ENCODE measurements at places on chromosomes 6 and 20. TPM values are rescaled to one million over a fixed set of nuclear protein-coding genes. Genes with fewer than 3 reads are reported as not detected.
A peak's percentile ranks its signal among the peaks of the same experiment; 100 is the strongest.

DNA sequence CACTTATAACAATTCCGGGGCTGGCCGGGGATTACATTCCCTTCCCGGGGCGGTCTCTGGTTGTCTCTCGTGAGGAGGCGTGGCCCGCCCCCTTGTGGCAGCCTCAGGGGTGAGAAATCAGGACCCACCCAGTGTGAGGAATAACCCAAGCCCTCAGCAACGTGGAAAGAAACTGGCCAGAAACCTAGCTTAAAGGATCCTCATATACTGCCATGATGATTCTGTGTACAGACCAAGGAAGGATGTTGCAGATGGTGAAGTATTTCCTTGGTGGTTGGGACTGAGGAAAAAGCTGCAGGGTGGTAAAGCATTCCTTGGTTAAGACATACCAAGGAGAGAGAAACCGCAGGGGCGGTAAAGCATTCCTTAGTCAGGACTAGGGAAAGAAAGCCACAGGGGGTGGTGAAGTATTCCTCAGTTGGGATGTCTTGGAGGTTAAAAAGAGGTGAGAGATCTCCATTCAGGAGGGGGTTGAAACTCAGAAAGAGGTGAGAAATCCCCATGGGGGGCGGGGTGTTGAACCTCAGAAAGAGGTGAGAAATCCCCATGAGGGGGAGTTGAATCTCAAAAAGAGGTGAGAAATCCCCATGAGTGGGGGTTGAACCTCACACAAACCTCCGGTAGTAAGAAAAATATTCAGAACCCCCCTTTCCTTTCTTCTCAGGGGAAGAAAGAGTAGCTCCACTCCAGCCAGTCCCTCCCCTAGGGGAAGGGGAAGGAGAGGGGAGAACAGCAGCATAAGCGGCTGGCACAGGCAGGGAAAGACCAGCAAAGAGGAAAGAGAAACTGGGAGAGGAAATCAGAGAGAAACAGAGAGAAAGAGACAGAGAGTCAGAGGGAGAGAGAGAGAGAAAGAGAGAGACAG, 238.1 kb downstream of the RNGTT start:
- no peaks in the 10 kb centered on the region for H3K36me3 ChIP-seq
- H3K27me3 ChIP-seq, result no peaks in the 10 kb centered on the region
- peak; percentile 22 for DNase-seq
- no peak overlapping the region for H3K27ac ChIP-seq

KCNK15 gene
- total RNA-seq, result 0.33 TPM

DNA sequence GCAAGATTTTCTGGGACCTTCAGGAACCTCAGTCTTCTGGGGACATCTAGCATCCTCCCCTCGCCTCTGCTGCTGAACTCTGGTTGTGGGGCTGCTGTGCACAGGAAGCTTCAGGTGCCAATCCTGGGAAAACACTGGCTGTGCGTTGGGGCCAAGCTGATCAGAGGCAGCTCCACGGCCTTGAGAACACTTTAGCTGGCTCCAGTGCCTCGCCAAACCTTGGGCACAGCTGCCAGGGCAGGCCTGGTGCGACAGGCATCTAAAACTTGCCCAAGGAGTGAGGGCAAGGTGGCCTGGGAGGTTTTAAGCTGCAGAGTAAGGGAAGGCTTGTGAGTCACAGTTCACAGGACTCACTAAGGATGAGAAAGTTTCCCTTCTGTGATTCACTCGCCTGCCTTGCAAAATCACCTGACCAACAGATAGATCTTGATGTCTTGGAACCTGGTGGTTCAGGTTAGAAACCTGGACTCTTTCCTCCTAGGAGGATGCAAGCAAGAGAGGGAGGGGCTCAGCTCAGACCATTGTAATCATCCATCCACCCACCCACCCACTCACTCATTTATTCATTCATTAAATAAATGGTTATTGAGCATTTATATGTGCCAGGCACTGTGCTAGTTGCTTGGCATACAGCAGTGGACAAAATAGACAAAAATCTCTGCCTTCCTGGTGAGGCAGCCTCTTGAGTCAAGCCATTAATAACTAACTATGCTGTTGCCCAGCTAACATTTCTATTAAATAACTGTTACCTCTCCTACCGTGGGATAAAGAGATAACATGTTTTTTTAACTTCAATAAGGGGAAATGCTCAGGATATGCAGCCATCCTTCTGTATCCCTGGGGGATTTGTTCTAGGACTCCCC, 2.5 kb upstream of the SPATS1 start:
- DNase-seq, result no peak
- no peak overlapping the region for H3K27ac ChIP-seq
- no peak overlapping the region for H3K4me3 ChIP-seq
- peaks cover 31% of the 10 kb centered on the region for H3K27me3 ChIP-seq
- H3K4me1 ChIP-seq, result peaks cover 11% of the 10 kb centered on the region

- peaks cover 42% of the 10 kb centered on the region for H3K4me1 ChIP-seq
- H3K27ac ChIP-seq, result peak overlapping the region; percentile 99
- H3K36me3 ChIP-seq, result peaks cover 13% of the 10 kb centered on the region
- H3K4me3 ChIP-seq, result peak overlapping the region; percentile 100
These were observed 83.1 kb downstream of the CNBD2 start for GRCh38 chr20:36051318-36052116.

- no peak overlapping the region for H3K27ac ChIP-seq
- no peak overlapping the region for H3K4me3 ChIP-seq
- DNase-seq, result no peak
- no peaks in the 10 kb centered on the region for H3K36me3 ChIP-seq
- no peaks in the 10 kb centered on the region for H3K27me3 ChIP-seq
These were observed 826.2 kb downstream of the EPHA7 start for GRCh38 chr6:92593201-92593600.

DNA sequence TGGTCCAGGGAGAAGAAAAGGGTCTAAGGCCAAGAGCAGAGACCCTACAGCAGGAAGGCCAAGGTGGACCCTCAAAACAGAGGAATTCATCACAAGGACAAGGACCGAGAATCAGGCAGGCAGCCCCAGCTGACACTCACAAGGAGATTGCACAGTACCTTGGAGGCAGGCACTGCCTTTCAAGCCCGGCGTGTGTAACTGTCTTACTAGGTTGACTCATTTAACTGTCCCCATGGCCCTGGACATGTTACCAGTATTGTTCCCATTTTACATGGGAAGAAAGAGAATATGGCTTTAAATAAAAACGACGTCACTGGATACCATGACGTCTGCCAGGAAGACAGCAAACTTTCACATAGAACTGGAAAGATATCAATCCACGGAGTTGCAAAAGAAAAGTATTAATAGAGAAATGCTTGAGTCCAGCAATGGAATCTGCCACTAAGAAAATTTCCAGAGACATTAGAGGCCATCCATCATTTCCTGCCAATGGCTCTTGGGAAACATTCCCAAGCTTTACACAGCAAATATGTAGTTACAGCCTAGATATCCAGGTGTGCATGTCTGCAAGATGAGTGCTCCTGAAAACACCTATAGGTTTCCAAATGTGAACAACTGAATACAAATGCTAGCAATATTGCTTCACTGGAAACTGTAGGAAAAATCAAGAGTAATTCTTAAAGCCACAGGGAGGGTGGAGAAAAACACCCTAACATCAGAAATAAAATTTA, 111.5 kb upstream of the RPS6KA2 start:
- no peak overlapping the region for H3K27ac ChIP-seq
- H3K27me3 ChIP-seq, result no peaks in the 10 kb centered on the region
- no peak overlapping the region for H3K4me3 ChIP-seq
- H3K36me3 ChIP-seq, result no peaks in the 10 kb centered on the region
- no peak for DNase-seq

- peak overlapping the region; percentile 88 for H3K4me3 ChIP-seq
- H3K4me1 ChIP-seq, result peaks cover 40% of the 10 kb centered on the region
- H3K27ac ChIP-seq, result peak overlapping the region; percentile 98
- H3K27me3 ChIP-seq, result no peaks in the 10 kb centered on the region
- peaks cover 11% of the 10 kb centered on the region for H3K36me3 ChIP-seq
These were observed 328 bp downstream of the RRBP1 start for GRCh38 chr20:17681726-17682102.

PDE7B gene
- 12.6 TPM for total RNA-seq

DNA sequence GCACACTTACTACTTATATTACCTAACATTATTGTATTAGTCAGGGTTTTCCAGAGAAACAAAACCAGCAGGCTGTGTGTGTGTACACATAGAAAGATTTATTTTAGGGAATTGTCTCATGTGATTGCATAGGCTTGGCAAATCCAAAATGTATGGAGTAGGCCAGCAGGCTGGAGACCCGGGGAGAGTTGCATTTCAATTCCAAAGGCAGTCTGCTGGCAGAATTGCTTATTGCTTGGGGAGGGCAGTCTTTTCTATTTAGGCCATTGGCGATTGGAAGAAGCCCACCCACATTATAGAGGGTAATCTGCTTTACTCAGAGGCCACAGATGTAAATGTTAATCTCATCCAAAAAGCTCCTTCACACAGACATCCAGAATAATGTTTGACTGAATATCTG, 157.0 kb downstream of the ADGRG6 start:
- peaks cover 12% of the 10 kb centered on the region for H3K27me3 ChIP-seq
- H3K36me3 ChIP-seq, result no peaks in the 10 kb centered on the region
- H3K27ac ChIP-seq, result no peak overlapping the region
- no peaks in the 10 kb centered on the region for H3K4me1 ChIP-seq
- DNase-seq, result no peak
- no peak overlapping the region for H3K4me3 ChIP-seq

DNA sequence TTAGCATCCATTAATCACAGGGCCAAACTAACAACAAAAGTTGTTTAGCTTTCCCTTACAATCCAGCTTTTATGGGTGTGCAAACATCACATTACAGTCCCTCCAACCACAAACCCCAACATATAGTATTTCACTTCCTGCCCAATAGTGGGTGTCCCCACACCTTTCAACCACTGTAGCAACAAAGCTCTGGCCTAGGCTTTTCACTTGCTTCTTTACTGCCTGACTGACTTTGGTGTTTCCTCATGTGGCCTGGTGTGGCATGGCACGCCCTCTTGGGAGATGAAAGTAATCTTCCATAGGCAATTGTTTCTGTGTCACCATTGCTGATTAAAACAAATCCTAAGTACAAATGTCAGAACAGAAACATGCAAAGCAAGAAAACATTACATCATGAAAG, 46.3 kb downstream of the MCM8 start:
- no peak for DNase-seq
- no peak overlapping the region for H3K27ac ChIP-seq
- no peaks in the 10 kb centered on the region for H3K27me3 ChIP-seq
- H3K4me1 ChIP-seq, result no peaks in the 10 kb centered on the region
- H3K36me3 ChIP-seq, result peaks cover 11% of the 10 kb centered on the region

- H3K27ac ChIP-seq, result no peak overlapping the region
- no peaks in the 10 kb centered on the region for H3K36me3 ChIP-seq
- H3K4me3 ChIP-seq, result no peak overlapping the region
- H3K27me3 ChIP-seq, result no peaks in the 10 kb centered on the region
- DNase-seq, result no peak
These were observed 74.2 kb downstream of the SLC22A23 start for GRCh38 chr6:3382326-3383279.

ARG1 gene
- total RNA-seq, result 0.22 TPM

- H3K27ac ChIP-seq, result peak overlapping the region; percentile 98
- H3K4me1 ChIP-seq, result peaks cover 55% of the 10 kb centered on the region
- H3K27me3 ChIP-seq, result no peaks in the 10 kb centered on the region
- DNase-seq, result no peak
These were observed 401 bp upstream of the PHF3 start for GRCh38 chr6:63635215-63635587.

STX7 gene
- 48.4 TPM for total RNA-seq

DNA sequence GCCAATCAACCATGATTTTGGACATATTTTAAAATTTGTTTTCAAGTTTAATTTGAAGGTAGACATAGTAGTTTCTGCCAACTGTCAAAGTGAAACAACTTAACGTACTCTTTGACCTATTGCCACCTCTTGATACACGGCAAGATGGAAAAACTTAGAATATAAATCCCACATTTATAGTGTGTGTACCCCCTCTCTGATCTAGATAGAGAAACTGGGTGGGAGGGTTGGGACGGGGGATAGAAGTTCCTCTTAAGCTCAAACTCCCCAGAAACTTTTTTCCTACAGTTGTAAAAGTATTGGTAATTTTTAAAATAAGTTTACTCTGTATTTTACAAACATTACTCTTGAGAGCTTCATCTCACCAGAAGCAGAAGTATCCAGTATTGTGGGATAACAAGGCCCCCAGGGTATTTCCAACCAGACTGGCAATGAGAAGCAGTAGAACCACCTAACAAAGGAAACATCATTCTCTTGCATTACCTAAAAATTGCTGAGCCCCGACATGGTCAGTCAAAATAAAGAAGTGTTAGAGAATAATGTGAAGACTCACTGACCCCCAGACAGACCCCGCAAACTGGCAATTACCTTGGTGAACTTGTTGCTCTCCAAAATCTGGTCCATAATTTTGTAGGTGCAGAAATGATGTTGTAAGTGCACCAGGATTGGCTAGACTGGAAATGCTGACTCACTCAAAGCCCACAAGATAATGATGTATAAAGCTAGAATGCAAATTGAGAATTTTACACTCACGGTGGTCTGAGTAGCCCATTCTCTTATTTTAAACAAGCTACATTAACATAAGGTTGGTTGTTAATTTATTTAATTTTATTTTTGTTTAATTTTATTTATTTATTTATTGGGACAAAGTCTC, 74.7 kb upstream of the TNFAIP3 start:
- H3K27me3 ChIP-seq, result no peaks in the 10 kb centered on the region
- no peak overlapping the region for H3K27ac ChIP-seq
- no peak overlapping the region for H3K4me3 ChIP-seq
- H3K36me3 ChIP-seq, result no peaks in the 10 kb centered on the region
- H3K4me1 ChIP-seq, result peaks cover 9% of the 10 kb centered on the region
- no peak for DNase-seq

OTOR gene
- total RNA-seq, result not detected

SEMG1 gene
- not detected for total RNA-seq

- H3K4me1 ChIP-seq, result no peaks in the 10 kb centered on the region
- H3K4me3 ChIP-seq, result no peak overlapping the region
- DNase-seq, result no peak
- H3K27me3 ChIP-seq, result peaks cover 5% of the 10 kb centered on the region
- no peak overlapping the region for H3K27ac ChIP-seq
- H3K36me3 ChIP-seq, result no peaks in the 10 kb centered on the region
These were observed 151.3 kb downstream of the F13A1 start for GRCh38 chr6:6169141-6169540.

SLC16A10 gene
- 4.5 TPM for total RNA-seq

Measured in left ventricle myocardium inferior (tissue), 1 donor.